Foreskin melanocyte (primary cell): ENCODE measurements at places on chromosomes 12 and 14.

GRCh38 chr12:99200711-99201384 is 446.7 kb upstream of the GARIN6 start:
- DNase-seq: no peak

GRCh38 chr14:52044791-52045522 is 23.9 kb downstream of the NID2 start:
- no peak for DNase-seq

DNA sequence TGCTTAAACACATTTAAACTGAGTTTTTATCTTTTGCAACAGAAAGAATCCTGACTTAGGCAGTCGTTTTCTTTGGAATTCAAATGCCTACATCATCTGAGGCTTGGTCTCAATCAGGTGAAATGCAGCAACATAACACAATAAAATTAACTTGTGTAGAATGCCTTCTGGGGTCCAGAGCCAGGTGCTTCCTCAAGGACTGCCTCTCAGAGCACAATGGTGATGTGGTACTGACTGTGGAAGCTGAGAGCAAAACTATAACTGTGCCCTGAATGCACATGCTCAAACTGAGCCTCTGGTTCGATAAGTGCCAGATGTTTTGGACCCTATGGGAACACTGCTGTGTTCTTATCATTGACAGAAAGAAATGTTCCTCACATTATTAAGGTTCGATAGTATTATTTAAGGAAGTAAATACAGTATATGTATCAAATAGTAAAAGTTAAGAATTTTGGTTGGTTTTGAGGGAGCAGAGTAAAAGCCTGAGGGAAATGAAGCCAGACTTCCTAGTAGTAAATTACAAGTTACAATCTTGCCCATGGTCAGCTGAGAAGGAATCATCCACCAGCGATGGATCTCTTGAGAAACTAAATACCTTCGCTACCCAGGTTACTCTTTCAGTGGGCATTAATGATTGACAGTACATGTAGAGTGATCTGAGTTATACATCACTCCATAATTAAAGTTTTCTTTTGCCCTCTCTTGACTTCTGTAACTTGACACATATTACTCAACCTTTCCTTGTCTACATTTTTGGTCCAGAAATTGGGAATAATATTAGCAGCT is 122.9 kb upstream of the ATP2B1 start:
- no peak for DNase-seq

DNA sequence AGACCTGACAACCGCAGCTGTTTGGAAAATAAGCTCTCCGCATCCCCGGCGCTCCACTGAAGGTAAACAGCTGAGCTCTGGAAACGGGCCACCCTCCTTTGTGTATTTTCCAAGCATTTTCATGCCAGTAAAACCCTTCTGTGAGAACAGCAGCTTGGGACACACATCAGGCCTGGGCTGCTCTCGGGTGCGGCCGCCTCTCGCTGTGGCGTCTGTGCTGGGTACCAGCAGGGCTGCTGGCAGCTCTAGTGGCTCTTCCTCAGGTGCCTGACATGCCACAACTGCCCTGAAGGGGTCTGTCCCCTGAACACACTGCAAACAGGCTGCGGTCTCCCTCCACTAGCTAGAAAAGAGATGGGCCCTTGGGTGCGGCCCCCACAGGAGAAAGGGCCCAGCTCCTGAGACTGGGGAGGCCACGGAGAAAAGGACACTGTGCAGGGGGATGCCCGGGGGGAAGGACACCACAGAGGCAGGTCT is 96.3 kb downstream of the ITPK1 start:
- no peak for DNase-seq

- no peak for DNase-seq
These were observed 178.6 kb downstream of the PHLDA1 start for GRCh38 chr12:75852956-75853355.

GRCh38 chr14:23185063-23185462 is 1.6 kb upstream of the SLC7A8 start:
- DNase-seq: peak; percentile 85

DNA sequence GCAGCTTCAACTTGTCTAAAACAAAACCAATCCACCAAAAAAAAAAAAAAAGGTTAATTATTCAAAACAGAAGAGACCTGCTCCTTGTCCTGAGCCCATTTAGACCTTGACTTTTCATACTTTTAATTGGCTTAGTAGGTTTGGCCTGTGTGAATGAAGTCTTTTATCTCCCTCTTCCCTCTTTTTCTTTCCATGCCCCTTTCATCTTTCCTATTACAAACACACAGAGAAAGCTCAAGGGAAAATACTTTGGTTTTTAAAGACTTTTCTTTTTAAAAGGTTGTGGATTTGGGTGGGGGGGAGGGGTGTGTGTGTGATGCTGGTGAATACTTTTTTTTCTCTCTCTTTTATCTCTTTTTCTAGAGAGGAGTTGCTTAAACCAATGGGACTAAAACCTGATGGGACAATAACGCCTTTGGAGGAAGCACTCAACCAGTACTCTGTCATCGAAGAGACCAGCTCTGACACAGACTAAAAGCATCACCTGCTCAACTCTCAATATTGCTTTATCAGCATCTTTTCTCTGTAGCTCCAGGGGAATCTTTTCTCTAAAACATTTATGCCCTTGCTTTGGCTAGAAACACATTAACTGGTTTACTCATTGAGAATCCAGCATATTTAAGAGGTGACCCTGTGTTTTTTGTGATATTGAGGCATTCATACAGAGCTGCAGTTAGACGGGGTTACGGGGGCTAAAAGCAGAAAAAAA is 70.0 kb upstream of the TMEM263 start:
- no peak for DNase-seq

- DNase-seq: peak; percentile 6
These were observed 31.9 kb upstream of the NCOR2 start for GRCh38 chr12:124599074-124599999.

DNA sequence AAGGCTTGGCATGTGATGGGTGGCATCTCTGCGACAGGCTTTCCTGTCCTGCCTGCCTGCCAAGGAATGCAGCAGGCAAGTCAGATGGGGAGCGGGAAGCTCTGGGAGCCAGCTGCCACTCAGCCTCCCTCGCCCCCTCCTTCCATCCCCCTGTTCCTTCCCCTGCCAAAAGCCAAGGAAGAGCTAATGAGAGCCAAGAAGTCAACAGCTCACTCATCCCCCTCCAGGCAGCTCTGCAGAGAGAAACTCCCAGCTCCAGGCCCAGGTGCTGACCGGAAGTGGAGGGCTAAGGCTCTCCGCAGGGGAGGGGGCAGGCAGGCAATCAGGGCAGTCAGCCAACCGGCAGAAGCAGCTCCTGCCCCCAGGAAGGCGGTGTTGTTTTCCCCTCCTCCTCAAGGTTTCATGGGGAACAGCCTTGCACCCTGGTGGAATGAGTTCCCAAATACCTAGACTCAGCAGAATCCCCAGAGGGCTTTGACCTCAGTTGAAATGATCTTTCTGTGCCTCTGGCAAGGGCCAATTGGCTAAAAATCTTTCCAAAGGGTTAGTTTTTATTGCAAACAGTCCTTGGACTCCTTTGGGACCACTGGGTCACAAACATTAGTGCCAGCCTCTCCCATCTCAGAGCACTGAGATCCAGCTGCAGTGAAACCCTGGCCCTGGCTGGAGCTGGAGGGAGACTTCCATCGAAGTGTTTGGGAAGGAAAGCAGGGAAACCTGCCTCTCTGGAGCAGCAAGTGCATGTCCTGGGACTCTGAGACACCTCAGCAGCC is 349.1 kb downstream of the DPF3 start:
- no peak for DNase-seq

- no peak for DNase-seq
These were observed 103.3 kb upstream of the CRY1 start for GRCh38 chr12:107196681-107197080.

GRCh38 chr12:116881325-116881876 is at the start of gene HRK:
HRK (minus strand) TSS chr12:116881441; CDS start chr12:116881307, 134 bp downstream.
- DNase-seq: no peak

DNA sequence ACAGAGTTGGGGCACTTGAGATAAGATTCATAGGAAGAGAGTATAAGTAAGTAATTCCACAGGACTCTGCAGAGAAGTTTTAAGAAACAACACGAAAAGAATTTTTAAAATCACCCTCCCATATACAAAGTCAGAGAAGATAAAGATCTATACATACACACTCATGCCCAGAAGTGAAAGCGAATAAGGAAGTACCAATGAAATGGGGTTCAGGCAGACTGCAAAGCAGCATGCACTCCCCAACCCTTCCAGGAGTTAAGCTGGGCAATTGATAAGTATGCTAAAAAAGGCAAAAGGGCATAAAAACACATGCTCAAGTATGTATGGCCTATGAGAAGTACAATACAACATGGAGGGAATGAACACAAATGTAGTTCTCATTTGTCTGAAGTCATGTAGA is 246.2 kb upstream of the GRIP1 start:
- DNase-seq: no peak

- DNase-seq: no peak
These were observed 43.0 kb upstream of the ANO2 start for GRCh38 chr12:5988088-5988487.

DNA sequence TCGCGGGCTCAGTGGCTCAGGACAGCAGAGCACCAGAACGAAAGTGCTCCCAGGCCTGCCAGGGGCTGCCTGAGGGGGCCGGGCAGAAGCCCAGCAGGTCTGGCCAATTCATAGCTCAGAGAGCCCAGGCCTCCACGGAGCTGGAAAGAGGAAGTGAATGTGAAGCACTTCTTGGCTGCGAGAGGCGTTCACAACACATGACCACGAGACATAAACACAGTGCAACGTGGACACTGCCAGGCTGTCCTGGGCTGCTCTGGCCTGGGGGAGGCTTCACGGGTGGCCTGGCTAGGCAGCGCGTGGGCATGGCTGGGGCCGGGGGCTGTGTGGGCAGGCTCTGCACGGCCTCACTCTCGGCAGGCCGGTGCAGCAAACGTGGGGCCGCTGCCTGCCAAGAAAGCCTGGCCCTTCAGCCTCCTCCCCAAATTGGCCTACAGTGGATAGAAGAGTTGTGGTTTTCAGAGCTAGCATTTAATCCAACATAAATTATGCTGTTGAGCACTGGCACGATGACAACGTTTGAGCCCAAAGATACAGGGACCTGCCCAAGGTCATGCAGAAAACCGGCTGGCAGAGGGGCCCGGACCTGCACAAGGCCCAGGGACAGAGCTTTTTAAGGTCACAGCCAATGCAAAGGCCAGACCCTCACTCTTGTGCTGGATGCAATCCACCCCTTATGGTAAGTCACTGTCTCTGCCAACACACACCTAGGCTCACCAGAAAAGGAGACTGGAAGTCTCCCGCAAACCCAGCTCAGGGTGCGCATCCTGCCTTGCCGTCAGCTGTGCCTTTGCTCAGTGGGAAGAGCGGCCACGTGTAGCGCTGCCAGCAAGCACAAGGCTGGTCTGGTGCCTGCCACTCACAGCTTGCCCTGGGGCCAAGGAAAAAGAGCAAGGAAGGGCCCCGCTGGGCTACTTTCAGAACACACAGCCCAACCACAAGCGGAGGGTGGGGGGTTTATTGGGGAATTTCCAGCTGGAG is 8.6 kb downstream of the SLC25A29 start:
- peak; percentile 64 for DNase-seq

DNA sequence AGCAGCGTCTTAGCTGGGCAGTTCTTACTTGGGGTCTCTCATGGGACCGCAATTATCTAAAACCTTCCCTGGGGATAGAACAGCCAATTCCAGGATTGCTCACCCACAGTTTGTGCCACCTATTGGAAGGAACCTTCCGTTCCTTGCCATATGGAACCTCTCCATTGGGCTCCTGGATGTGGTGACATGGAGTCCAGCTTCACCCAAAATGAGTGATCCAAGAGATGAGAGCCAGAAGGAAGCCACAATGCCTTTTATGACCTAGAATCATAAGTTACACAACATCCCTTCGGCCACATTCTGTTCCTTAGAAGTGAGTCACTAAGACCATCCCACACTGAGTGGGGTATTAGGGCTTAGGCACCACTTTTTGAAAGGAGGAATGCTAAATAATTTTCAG is 164.4 kb downstream of the FBXL14 start:
- peak; percentile 4 for DNase-seq

- no peak for DNase-seq
These were observed 35.4 kb downstream of the DIO3 start for GRCh38 chr14:101596742-101597141.

GRCh38 chr12:78330131-78330530 is 499.4 kb downstream of the NAV3 start:
- DNase-seq: no peak

GRCh38 chr14:96783915-96784224 is 13.3 kb upstream of the VRK1 start:
- no peak for DNase-seq

- DNase-seq: no peak
These were observed 16.4 kb downstream of the DAO start for GRCh38 chr12:108896336-108896735.

DNA sequence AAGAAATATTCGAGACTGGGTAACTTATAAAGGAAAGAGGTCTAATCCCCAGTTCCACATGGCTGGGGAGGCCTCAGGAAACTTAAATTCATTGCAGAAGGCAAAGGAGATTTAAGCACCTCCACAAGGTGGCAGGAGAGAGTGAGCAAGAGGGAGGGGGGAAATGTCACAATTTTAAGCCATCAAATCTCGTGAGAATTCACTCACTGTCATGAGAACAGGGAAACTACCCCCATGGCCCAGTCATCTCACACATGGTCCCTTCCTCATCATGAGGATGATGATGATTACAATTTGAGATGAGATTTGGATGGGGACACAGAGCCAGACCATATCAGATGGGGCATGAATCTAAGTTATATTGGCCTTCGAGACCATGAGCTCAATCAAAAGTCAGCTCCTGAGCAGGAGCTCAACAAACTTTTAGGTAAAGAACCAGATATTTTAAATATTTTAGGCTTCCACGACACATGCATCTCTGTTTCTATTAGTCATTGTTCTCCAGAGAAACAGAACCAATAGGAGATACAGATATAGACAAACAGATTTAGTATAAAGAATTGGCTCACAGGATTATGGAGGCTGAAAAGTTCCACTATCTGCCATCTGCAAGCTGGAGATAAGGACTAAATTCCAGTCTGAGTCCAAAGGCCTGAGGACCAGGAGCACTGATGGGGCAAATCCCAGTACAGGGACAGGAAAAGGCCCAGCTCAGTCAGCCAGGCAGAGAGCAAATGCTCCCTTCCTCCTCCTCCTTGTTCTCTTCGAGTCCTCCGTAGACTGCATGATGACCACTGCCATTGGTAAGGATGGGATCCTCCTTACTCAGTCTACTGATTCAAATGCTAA is 24.9 kb downstream of the DGLUCY start:
- DNase-seq: no peak

- no peak for DNase-seq
These were observed 36.3 kb upstream of the CDK17 start for GRCh38 chr12:96436366-96437170.

GRCh38 chr14:105863296-105864108 is 337.1 kb downstream of the TMEM121 start:
- no peak for DNase-seq

- DNase-seq: no peak
These were observed 273.9 kb downstream of the TRHDE start for GRCh38 chr12:72546106-72546505.

DNA sequence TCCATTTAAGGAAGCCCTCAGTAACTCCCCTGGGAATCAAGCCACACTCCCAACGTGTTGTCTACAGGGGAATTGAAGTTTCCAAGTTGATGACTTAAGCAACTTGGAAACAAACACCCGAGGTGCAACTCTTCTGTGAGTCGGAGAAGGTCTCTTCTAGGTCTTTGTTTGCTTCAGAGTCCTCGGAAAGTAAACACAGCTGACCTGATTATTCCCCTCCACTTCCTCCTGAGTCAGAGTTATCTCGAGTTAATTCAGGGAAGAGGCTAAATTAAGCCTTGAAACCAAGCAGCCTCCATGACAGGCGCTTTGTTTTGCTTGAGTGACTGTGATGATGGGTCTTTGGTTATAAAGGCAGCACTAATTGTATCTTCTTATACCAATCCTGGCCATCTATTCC is 41.8 kb downstream of the TUNAR start:
- DNase-seq: no peak

GRCh38 chr12:30357766-30358490 is 337.7 kb downstream of the IPO8 start:
- no peak for DNase-seq

GRCh38 chr12:11015775-11016430 is 6.5 kb downstream of the TAS2R19 start:
- DNase-seq: peak; percentile 20
